ENCODE measurements at places on chromosomes 6 and 20.

DNA sequence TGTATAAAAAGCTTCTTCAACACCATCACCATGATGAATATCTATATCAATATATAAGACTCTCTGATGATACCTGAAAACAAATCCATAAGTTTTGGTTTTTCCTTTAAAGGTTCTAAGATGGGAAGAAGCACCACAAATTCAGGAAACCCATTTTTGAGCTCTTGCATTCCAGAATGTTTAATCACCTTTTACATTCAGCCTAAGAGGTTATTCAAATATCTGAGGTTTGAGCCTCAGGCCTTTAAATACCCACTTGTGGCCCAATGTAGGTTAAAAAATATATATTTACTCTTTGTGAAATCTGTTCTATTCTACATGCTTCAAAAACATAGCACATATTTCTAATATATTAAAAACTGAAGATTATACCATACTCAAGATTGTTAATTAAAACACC is 17.6 kb downstream of the HDAC2 start:
- no peak overlapping the region for H3K4me3 ChIP-seq
- no peaks in the 10 kb centered on the region for H3K27me3 ChIP-seq
- H3K27ac ChIP-seq, result no peak overlapping the region
- peaks cover 3% of the 10 kb centered on the region for H3K36me3 ChIP-seq

- H3K4me3 ChIP-seq, result no peak overlapping the region
- H3K4me1 ChIP-seq, result no peaks in the 10 kb centered on the region
- DNase-seq, result no peak
- no peak overlapping the region for H3K27ac ChIP-seq
- H3K27me3 ChIP-seq, result no peaks in the 10 kb centered on the region
- H3K36me3 ChIP-seq, result peaks cover 2% of the 10 kb centered on the region
These were observed 125.2 kb downstream of the MYO6 start for GRCh38 chr6:75874224-75874623.

- H3K27me3 ChIP-seq, result no peaks in the 10 kb centered on the region
- no peaks in the 10 kb centered on the region for H3K36me3 ChIP-seq
- no peak overlapping the region for H3K4me3 ChIP-seq
- no peaks in the 10 kb centered on the region for H3K4me1 ChIP-seq
- no peak for DNase-seq
These were observed 76.8 kb downstream of the BMP5 start for GRCh38 chr6:55798571-55798970.

DNA sequence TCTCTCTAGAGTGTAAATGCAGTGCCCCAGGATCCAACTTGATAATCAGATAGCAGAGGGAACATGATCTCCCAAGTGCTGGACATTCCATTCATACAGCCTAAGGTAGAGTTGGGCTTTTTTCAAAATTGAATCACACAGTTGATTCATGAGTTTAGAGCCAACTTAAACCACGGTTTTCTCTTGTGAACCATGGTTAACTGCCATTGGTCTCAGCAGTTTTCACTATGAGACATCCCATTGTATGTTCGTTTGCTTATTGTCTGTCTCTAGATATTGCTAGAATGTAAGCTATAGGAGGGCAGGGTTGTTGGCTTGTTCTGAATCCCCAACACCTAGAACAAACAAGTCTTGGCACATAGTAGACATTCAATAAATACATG is 37.2 kb upstream of the TAF8 start:
- H3K36me3 ChIP-seq, result no peaks in the 10 kb centered on the region
- H3K4me1 ChIP-seq, result peaks cover 10% of the 10 kb centered on the region
- H3K4me3 ChIP-seq, result no peak overlapping the region
- no peaks in the 10 kb centered on the region for H3K27me3 ChIP-seq
- H3K27ac ChIP-seq, result no peak overlapping the region

GRCh38 chr20:60262967-60263603 is 304.9 kb downstream of the CDH26 start:
- no peak overlapping the region for H3K27ac ChIP-seq
- no peaks in the 10 kb centered on the region for H3K36me3 ChIP-seq
- no peak overlapping the region for H3K4me3 ChIP-seq
- DNase-seq, result peak; percentile 65
- no peaks in the 10 kb centered on the region for H3K4me1 ChIP-seq

DNA sequence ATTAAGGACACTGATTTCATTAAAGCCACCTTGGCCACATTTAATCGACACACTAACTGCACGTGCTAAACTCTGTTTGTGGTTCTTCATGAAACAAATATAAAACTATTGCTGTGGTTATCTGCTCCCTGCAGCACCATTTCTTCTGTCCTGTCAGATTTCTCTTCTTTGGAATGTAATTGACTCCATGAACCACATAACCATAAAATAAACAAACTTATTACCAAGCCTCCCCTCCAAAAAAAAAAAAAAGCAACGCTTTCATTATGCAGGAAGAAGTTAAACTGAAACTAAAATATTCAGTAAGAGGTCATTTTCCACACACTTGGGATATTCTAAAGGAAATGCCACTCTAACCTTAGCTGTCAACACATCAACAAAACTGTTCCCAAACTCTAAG is 319.1 kb upstream of the NT5E start:
- no peak overlapping the region for H3K27ac ChIP-seq
- no peaks in the 10 kb centered on the region for H3K4me1 ChIP-seq
- no peaks in the 10 kb centered on the region for H3K36me3 ChIP-seq
- no peak for DNase-seq

GRCh38 chr6:35510916-35511561 is 1.7 kb downstream of the TULP1 start:
- no peak overlapping the region for H3K4me3 ChIP-seq
- DNase-seq, result no peak
- no peaks in the 10 kb centered on the region for H3K4me1 ChIP-seq
- no peaks in the 10 kb centered on the region for H3K27me3 ChIP-seq

- H3K36me3 ChIP-seq, result no peaks in the 10 kb centered on the region
- H3K4me3 ChIP-seq, result no peak overlapping the region
- H3K27me3 ChIP-seq, result no peaks in the 10 kb centered on the region
- H3K27ac ChIP-seq, result no peak overlapping the region
- no peak for DNase-seq
These were observed 120.5 kb downstream of the MAP3K7 start for GRCh38 chr6:90466154-90466940.

GRCh38 chr6:13538084-13538483 is 36.3 kb upstream of the SIRT5 start:
- no peaks in the 10 kb centered on the region for H3K36me3 ChIP-seq
- no peak overlapping the region for H3K4me3 ChIP-seq
- DNase-seq, result no peak
- H3K27ac ChIP-seq, result no peak overlapping the region

DNA sequence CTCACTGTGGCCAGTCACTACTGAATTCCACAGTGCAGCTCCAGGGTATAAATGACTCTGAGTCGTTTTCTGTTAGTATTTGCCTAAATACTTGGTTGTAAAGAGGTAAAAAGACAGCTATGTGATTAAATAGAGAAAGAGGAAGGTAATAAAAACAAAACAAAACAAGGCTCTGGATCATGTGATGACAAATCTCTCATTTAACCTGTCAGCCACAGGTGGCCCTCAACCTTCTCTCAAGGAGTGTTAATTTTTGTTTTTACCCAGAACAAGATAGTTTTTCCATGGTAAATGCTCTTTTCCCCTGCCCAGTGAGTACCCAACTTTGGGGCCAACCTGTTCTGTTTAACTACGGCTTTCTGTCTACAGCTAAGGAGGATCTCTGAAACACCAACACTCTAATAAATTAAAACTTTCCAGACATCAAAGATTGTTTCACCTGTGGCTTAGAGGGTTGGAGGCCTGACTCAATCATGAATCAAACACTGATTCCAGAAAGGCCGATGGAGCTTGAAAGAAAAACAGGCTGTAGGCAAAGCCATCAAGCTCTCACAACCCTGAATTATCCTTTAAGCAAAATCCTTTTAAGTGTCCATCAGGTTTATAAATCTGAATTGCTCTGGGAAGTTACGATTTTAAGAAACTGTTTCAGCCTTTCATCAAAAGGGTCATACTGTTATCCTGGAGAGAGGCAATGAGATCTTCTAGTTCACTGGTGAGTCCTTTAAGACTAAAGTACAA is 81.5 kb upstream of the BCLAF1 start:
- DNase-seq, result no peak
- H3K4me1 ChIP-seq, result no peaks in the 10 kb centered on the region
- H3K4me3 ChIP-seq, result no peak overlapping the region
- H3K27me3 ChIP-seq, result no peaks in the 10 kb centered on the region

- DNase-seq, result peak; percentile 61
- H3K4me1 ChIP-seq, result peaks cover 34% of the 10 kb centered on the region
- peaks cover 14% of the 10 kb centered on the region for H3K27me3 ChIP-seq
- peak within 1 kb of the TSS; percentile 70 for H3K4me3 ChIP-seq
- no peaks in the 10 kb centered on the region for H3K36me3 ChIP-seq
These were observed at the start of gene NOL4L for GRCh38 chr20:32585011-32585585. Gene NOL4L, minus strand, starts transcription at chr20:32585333. Its CDS starts 443 bp downstream, at chr20:32584890.

- no peak overlapping the region for H3K27ac ChIP-seq
- no peaks in the 10 kb centered on the region for H3K27me3 ChIP-seq
- no peaks in the 10 kb centered on the region for H3K4me1 ChIP-seq
- peak; percentile 37 for DNase-seq
- H3K4me3 ChIP-seq, result no peak overlapping the region
- H3K36me3 ChIP-seq, result no peaks in the 10 kb centered on the region
These were observed 36.8 kb downstream of the TSPYL4 start for GRCh38 chr6:116217069-116217468.

DNA sequence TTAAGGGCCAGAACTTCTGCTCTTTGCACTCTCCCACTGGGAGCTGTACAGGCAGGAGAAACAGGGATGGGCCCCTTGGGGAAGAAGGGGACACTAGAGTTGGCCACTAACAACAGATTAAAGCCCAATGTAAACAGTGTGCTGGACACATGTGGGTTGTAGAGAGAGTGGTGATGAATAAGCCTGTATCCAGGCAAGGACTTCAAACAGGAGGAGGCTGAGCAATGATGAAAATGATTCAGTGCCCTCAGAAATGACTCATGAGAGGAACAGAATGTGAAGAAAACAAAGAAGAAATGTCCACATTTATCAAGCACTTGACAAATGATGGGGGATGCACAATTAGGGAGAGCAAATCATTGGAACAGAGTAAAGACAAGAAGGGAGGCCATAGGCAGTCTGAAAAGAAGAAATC is 242.3 kb downstream of the TBX18 start:
- no peak overlapping the region for H3K4me3 ChIP-seq
- peaks cover 62% of the 10 kb centered on the region for H3K4me1 ChIP-seq

DNA sequence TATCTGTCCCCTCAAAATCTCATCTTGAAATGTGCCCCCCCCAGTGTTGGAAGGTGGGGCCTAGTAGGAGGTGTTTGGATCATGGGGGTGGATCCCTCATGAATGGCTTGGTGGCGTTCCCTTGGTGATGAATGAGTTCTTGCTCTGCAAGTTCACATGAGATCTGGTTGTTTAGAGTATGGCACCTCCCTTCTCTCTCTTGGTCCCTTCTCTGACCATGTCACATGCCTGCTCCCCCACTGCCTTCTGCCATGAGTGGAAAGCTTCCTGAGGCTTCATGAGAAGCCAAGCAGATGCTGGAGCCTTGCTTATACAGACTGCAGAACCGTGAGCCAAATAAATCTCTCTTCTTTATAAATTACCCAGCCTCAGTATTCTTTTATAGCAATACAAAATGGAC is 70.9 kb downstream of the MAN1A1 start:
- no peaks in the 10 kb centered on the region for H3K27me3 ChIP-seq
- H3K4me3 ChIP-seq, result no peak overlapping the region
- no peak for DNase-seq
- no peaks in the 10 kb centered on the region for H3K4me1 ChIP-seq

GRCh38 chr6:130965656-130966055 is 97.4 kb downstream of the EPB41L2 start:
- H3K4me3 ChIP-seq, result no peak overlapping the region
- H3K27me3 ChIP-seq, result no peaks in the 10 kb centered on the region
- no peak for DNase-seq
- no peak overlapping the region for H3K27ac ChIP-seq

GRCh38 chr6:162852840-162853577 is 125.2 kb downstream of the PACRG start:
- no peak overlapping the region for H3K27ac ChIP-seq

GRCh38 chr20:17210387-17210786 is 16.5 kb upstream of the PCSK2 start:
- no peak for DNase-seq
- no peak overlapping the region for H3K27ac ChIP-seq
- H3K4me1 ChIP-seq, result no peaks in the 10 kb centered on the region
- H3K27me3 ChIP-seq, result no peaks in the 10 kb centered on the region
- H3K4me3 ChIP-seq, result no peak overlapping the region
- no peaks in the 10 kb centered on the region for H3K36me3 ChIP-seq

DNA sequence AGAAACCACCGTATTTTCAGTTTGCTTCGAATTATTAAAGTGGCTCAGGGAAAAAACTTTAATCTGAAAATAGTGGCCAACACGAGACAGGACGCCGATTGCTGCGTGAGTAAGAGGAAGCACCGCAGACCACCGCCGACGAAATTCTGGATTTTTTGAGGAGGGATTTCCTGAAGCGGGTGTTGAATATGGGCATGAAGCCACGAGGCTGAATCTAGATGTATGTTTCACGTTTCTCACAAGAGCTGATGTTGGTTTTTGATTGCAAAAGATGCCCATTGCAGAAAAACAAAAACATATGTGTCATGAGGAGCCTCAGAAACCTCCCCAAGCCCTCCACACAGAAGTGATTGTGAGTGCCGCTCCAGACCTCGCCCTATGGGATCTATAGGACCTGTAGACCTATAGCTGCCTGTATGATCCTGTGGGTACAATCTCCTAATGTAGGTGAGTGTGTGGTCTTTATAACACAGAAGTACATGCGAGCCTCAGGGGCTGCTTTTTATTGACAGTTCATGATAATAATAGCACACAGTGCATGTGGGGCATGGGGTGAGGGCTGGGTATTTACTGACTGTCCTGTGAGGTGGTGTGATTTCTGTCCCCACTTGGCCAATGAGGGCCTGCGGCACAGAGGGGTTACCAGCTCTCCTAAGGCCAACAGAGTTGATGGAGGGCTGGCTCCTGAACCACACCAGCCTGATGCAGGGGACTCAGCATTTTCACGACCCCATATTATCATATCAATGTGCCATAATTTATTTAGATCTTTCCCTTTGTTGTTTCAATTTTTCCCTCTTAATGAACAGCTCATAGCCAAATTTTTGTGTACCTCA is 243.9 kb downstream of the DLL1 start:
- DNase-seq, result no peak
- H3K4me3 ChIP-seq, result no peak overlapping the region
- no peak overlapping the region for H3K27ac ChIP-seq
- no peaks in the 10 kb centered on the region for H3K36me3 ChIP-seq

GRCh38 chr6:45608252-45608913 is 230.6 kb upstream of the SUPT3H start:
- H3K4me1 ChIP-seq, result no peaks in the 10 kb centered on the region
- no peaks in the 10 kb centered on the region for H3K36me3 ChIP-seq
- no peak overlapping the region for H3K27ac ChIP-seq
- H3K27me3 ChIP-seq, result no peaks in the 10 kb centered on the region
- DNase-seq, result no peak

DNA sequence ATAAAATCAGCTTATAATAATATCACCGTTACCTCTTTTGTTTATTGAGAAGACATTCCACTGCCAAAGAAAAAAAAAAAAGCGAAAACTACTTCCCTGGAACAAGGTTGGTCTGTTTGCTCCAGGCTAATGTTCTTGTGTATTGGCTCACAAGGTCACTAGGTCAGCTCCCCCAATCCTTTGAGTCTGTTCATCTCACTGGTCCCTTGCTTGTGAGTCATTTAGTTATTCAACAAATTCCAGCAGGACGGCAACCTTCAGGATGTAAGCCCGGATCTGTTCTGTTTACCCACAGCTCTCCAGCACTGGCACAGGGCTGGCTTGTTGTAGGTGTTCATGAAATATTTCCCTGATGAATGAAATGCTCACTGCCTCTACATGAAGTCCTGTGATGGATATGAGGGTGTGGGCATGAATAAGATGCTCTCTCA is 3.3 kb downstream of the ARHGAP40 start:
- no peak for DNase-seq
- H3K4me1 ChIP-seq, result 0 out of 2 replicates have a peak, but pooled peaks cover 8% of the 10 kb centered on the region
